ENCODE measurements at places on chromosomes 2 and 18.

- DNase-seq, result peak; percentile 5
Observed at GRCh38 chr2:149152469-149152953, 114.0 kb downstream of the LYPD6B start.

- DNase-seq, result no peak
Observed at GRCh38 chr2:107072150-107072940, 186.4 kb upstream of the ST6GAL2 start.

- DNase-seq, result peak; percentile 23
Observed at GRCh38 chr2:62305421-62306176, 109.7 kb downstream of the B3GNT2 start.

DNA sequence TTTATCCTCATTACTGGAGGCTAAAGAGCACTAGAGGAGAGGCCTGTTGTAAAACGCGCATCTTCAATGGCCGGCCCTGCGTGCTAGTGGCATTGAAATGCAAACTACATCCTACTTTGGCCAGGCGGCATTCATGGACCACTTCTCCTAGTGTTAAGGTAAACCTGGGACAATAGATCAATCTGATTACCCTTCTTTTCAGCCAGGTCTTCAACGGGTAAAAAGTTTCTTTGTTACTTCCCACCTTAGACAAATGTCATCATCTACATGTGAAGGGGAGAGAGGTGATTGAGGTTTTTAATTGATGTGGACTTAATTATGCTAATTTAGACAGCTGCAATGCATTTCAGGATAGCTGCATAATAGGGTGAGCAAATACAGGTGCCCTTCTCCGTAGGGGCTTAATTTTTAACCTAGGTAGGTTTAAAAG is 628.0 kb downstream of the ZEB2 start:
- no peak for DNase-seq

- no peak for DNase-seq
Observed at GRCh38 chr2:27569398-27569797, 13.4 kb upstream of the ZNF512 start.

- no peak for DNase-seq
Observed at GRCh38 chr2:25030702-25031101, 11.2 kb upstream of the EFR3B start.
